ENCODE measurements at places on chromosomes 2 and 18.

- H3K4me1 ChIP-seq, result peaks cover 2% of the 10 kb centered on the region
- H3K27me3 ChIP-seq, result no peaks in the 10 kb centered on the region
- no peak for DNase-seq
- no peak overlapping the region for H3K27ac ChIP-seq
- H3K4me3 ChIP-seq, result no peak overlapping the region
- H3K36me3 ChIP-seq, result peaks cover 2% of the 10 kb centered on the region
Measured at GRCh38 chr2:178962152-178962551, 87.8 kb downstream of the CCDC141 start.

GRCh38 chr18:79915161-79916127 lies 36.0 kb downstream of the SLC66A2 start:
- peaks cover 2% of the 10 kb centered on the region for H3K36me3 ChIP-seq
- H3K27ac ChIP-seq, result no peak overlapping the region
- H3K27me3 ChIP-seq, result no peaks in the 10 kb centered on the region
- DNase-seq, result peak; percentile 39
- H3K4me1 ChIP-seq, result no peaks in the 10 kb centered on the region
- no peak overlapping the region for H3K4me3 ChIP-seq

DNA sequence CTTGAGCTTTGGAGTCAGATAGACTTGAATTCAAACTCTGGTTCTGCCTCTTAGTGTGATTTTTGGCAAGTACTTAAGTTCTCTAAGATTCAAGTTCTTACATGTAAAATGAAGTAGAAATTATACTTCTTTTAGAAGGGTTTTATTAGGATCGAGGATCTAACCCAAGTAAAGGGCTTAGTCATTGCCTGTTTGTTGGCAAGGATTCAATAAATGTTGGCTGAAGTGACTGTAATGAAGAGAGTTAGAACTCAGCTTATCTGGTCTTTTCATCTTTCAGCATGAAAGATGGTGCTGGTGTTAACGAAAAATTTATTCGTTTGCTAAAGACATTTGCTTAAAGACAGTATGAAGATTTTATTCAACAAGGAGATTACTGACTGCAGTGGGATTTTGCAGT lies 315.9 kb upstream of the THUMPD2 start:
- no peaks in the 10 kb centered on the region for H3K4me1 ChIP-seq
- DNase-seq, result no peak
- H3K4me3 ChIP-seq, result no peak overlapping the region
- H3K27me3 ChIP-seq, result no peaks in the 10 kb centered on the region
- H3K27ac ChIP-seq, result no peak overlapping the region

DNA sequence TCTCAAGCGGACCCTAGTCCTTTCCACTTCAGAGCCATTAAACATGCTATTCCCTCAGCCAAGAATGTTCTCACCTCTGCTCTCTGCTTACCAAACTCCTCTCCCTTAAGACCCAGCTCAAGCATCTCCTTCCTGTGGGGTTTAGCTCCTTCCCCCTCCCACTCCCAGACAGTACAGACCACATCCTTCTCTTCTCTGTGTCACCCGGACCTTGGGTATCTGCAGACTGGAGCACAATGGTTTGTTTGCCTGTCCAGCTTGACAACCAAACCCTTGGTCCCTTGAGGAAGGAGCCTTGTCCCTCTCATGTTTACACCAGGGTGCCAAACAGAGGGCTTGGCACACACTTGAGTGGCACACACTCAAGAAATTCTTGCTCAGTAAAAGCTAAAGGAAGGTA lies 4.1 kb upstream of the CD8A start:
- no peak for DNase-seq
- H3K27me3 ChIP-seq, result peaks cover 24% of the 10 kb centered on the region
- no peak overlapping the region for H3K4me3 ChIP-seq

- peaks cover 53% of the 10 kb centered on the region for H3K36me3 ChIP-seq
- H3K27me3 ChIP-seq, result no peaks in the 10 kb centered on the region
- DNase-seq, result no peak
- H3K4me1 ChIP-seq, result peaks cover 3% of the 10 kb centered on the region
- no peak overlapping the region for H3K27ac ChIP-seq
Measured at GRCh38 chr2:44324971-44325426, 36.3 kb downstream of the PREPL start.

DNA sequence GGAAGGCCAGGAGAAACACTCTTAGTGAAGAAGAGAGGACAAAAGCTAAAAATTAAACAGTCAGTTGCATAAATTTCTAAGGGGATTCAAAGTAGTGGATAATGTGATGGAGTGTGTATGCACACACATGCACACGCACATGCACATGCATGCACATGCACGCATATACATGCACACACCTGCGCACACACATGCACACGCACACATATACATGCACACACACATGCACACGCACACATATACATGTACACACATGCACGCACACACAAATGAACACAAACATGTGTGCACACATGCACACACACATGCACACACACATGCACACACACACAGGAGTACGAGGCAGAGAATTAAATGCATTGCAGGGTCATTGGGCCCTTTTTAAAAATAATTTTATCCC lies 117.6 kb downstream of the DNER start:
- DNase-seq, result no peak
- no peak overlapping the region for H3K4me3 ChIP-seq
- H3K27ac ChIP-seq, result no peak overlapping the region

DNA sequence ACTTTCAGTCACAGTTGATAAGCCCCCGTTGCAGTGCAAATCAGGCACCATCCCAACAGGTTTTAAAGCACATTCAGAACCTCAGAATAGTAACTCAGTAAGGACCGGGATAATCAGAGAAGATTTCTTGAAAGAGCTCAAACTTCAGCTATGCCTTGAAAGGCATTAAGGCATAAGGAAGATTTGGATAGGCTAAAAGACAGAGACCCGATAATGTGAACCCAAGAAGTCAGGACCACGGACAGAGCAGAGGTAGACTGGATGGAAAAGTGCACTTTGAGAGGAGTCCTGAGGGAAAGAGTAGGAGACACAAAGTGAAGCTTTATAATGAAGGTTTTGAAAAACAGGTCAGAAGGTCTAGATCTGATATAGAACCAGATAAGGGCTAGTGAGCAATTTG lies 36.9 kb upstream of the KLF7 start:
- no peak overlapping the region for H3K27ac ChIP-seq
- H3K27me3 ChIP-seq, result no peaks in the 10 kb centered on the region
